EL (cell line): ENCODE measurements at places on chromosomes 12 and 14.

- no peak for DNase-seq
Observed at GRCh38 chr14:101709962-101710931, 51.3 kb upstream of the PPP2R5C start.

- peak; percentile 3 for DNase-seq
Observed at GRCh38 chr12:85280165-85280983, at the start of gene ALX1. TSS of gene ALX1 (plus strand) at chr12:85280220. CDS start at chr12:85280262, 42 bp downstream.

GRCh38 chr12:10851243-10851858, 2.1 kb upstream of the PRR4 start:
- no peak for DNase-seq

GRCh38 chr12:19546027-19546426, 106.7 kb downstream of the AEBP2 start:
- DNase-seq = peak; percentile 29

DNA sequence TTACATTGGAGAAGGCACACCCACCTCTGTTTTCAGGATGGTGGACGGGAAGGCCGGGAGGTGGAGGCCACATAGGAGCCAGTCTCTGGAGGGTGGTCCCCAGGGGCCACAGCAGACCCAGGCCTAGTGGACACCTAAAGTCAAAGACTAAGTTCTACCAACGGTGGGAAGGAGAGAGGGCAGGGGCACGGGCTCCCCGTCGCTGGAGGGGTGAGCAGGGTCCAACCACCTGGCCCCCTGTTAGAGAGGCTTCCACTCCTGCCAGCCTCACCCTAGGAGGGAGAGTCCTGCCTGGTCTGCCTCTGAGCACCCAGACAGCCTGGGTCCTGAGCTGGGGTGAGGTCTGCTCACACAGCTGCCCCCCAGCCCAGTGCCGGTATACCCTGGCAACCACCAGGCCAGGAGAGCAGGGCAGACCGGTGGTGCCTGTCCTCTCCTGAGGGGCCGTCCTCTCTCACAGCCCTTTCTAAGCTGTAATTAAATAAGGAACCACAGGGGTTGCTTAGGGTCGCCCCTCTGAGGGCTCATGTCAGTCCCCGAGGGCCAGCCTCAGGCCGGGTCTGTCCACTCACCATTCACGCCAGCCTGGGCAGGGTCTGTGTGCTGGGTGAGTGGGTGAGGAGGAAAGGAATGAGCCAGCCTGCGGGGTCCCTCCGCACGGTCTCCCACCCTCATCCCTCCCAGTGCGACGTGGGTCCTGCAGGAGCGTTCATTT, 2.3 kb downstream of the INF2 start:
- DNase-seq = no peak

- DNase-seq = no peak
Observed at GRCh38 chr14:93316716-93317115, 16.1 kb downstream of the BTBD7 start.

DNA sequence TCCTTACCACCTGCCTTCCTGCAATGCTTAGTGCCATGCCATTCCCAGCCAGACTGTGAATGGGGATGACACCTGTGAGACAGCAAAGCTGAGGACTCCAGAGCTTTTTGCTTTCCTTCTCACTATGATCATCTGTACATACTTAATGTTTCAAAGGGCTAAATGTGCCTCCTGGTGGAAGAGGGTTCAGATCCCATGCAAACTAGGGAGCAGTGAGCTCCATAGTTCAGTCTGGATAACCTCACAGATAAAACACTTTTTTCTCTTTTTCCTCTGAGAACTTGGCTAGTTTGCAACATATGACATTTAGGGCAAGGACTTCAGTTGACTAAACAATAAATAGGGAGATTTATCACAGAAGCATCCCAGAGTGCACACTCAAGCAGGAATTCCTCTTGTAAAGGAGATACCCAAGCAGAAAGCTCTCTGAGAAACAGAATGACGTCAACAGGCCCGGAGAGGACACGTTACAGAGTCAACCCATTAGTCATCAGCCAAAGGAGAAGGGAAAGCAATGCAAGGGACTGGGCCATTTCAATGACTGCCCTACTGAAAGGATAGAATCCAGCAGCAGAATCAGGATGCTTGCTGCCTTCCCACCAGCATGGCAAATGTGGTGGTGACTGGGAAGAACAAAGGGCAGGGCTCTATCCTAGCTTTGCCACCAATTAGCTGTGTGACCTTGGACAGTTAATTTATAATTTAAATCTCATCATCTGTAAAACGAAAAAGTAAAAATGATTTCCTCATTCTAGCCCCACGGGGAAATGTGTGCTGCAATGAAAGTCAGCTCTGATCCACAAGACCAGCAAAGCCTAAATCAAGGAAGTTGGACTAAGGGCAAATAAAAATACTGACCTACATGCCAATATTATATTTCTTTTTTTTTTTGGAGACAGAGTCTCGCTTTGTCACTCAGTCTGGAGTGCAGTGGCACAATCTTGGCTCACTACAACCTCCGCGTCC, 80.8 kb upstream of the ACTN1 start:
- DNase-seq = peak; percentile 99

DNA sequence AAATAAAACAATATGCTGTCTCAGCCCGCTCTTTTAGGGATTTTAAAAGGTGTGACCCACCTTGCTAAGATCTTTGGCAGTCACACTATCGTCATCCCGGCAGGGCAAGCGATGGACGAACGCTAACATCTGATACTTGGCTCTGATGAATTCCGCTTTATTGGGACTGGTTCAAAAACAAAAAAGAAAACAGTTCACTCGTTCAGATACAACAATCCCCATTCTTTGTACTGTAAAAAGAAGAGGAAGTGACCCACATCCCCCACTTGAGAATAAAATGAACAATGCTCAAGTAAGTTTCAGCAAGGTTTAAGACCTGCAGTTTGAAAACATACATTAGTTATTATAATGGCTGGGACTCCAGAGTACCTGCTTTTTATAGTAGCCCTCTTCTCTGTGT, 7.3 kb downstream of the GIT2 start:
- DNase-seq = no peak
